Left renal cortex interstitium (tissue), 4 donors: ENCODE measurements at places on chromosomes 7 and 10. TPM values are rescaled to one million over a fixed set of nuclear protein-coding genes. Genes with fewer than 3 reads are reported as not detected.

GRCh38 chr7:33444511-33444910 lies 315.1 kb downstream of the BBS9 start:
- DNase-seq = no peak

DNA sequence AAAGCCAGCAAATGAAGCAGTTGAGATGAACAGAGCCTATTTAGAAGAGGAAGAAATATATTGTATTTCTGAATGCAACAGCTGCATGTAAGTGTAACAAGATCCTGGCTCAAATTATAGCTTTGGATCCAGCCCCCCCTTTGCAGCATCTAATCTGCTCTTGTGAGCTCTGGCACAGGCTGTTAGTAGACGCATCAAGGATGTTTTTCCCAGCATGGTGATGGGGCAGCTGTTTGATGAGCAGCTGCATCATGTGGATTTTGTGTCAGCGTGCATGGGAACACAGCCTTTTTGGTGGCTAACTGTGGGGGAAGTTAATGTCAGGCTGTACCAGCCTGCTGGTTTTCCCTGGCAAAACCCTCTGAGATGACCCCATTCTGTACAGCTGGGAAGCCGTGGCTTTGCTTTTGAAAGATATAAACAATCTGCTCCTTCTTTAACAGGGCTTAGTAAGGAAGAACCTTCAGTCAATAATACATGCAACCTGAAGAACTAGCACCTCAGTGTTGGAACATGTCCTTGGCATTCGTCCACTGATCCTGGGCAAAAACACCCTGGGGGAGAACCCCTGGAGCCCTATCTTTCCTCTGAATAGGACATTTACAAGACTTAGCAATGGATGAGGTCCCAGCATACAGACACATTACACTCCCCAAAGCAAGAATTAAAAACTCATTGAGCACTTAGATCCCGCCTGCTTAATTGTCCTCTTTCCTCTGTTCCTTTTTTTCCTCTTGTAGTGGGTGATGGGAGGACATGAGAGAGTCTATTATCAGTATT lies 70.6 kb downstream of the NPS start:
- no peak for DNase-seq

DNA sequence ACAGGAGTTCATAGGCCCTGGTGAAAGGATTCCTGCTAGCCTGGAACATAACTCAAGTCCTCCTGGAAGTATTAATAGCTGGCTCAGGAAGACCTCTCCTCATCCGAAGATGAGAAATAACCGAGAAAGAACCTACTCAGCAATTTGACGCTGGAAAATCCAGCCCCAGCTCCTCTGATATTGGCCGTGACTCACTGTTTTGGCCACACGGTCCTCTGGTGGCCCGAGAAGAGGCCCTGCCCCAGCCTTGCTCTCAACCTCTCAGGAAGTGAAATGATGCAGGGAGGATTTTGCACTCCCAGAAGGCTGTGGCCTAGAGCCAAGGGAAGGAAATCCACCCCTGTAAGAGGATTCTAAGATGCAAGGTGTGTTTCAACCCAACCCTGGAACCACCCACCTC lies 121.6 kb downstream of the MTPAP start:
- DNase-seq = no peak

OR13A1 gene
- polyA plus RNA-seq = 0.06 TPM

VWA2 gene
- polyA plus RNA-seq = 2.5 TPM

GRCh38 chr10:27188897-27189296 lies 33.7 kb downstream of the MASTL start:
- DNase-seq = no peak

AGAP9 gene
- polyA plus RNA-seq = 13.5 TPM
